Right cardiac atrium (tissue), 5 donors: ENCODE measurements at places on chromosomes 2 and 18. TPM values are rescaled to one million over a fixed set of nuclear protein-coding genes. Genes with fewer than 3 reads are reported as not detected.

RNF125 gene
- total RNA-seq: 2.1 TPM

DNA sequence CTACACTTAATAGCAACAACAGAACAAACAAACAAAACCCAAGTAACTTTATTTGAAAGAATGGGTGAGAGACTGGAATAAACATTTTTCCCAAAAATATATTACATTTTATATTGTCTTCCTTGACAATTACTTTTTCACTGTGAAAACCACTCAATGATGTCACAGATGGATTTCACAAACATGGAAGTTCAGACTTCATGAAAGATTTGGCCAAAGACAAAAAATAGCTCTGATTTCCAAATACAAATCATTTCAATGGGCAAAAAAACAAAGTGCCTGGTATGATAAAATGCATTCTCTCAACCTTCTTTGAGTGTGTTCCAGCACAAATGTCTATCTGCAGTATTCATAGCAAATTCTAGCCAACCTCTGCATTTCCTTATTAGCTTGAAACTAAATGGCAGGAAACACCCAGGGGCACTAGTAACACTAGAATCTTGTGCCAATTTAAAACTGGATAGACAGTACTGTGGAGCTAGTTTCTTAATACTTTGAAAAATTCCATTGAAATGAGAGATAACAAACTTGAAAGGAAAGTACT is 28.5 kb upstream of the NAPG start:
- DNase-seq: no peak

DNA sequence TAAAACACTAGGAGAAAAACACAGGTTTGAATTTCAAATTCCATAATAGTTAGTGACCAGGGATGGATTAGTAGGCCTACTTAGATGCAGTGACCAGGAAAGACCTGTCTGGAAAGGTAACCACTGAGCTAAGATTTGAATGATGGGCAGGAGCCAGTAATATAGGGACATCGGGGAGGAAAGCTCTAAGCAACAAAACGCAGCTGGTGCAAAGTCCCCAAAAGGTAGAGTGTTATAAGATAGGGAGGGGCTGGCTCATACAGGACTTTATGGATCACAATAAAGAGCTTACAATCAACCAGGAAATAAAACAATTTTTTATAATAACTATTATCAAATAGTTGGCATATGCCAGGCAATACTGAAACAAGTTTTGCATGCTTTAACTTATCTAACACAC is 849.4 kb downstream of the LRRTM4 start:
- no peak for DNase-seq

DNA sequence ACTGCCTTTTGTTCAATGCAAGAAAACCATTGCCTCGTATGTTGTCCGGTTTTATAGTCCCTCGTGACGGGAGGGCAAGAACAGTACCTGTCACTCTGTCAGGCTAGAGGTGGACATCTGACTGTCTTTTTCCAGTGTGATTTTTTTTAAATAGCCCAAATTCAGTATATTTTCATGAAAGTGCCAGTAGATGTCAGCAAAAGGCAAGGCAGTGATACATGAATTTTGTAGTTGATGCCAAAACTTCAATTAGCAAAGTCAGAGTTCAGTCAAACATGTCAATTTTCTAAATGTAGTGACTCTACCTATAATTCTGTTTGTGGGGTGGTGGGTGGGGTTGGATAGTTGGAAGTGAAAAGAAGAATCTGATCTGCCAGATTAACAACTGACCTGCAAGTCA is 296.0 kb upstream of the MC4R start:
- no peak for DNase-seq

- DNase-seq: no peak
Measured at GRCh38 chr2:49154140-49154539, at the start of gene FSHR. Gene FSHR (minus strand): TSS chr2:49154515. CDS start chr2:49154417, 98 bp downstream.
